ENCODE measurements at places on chromosomes 5 and 9. TPM values are rescaled to one million over a fixed set of nuclear protein-coding genes. Genes with fewer than 3 reads are reported as not detected.

Gene PCDHGA6
- 1.8 TPM for total RNA-seq

Gene FIBCD1
- 0.48 TPM for total RNA-seq

Gene GAS1
- total RNA-seq = 190 TPM

Gene LURAP1L
- total RNA-seq = 9.4 TPM

Gene PDCD1LG2
- total RNA-seq = 4.7 TPM

Gene GABRP
- not detected for total RNA-seq

Gene KLF9
- total RNA-seq = 30.6 TPM

Gene WHRN
- 1.7 TPM for total RNA-seq

DNA sequence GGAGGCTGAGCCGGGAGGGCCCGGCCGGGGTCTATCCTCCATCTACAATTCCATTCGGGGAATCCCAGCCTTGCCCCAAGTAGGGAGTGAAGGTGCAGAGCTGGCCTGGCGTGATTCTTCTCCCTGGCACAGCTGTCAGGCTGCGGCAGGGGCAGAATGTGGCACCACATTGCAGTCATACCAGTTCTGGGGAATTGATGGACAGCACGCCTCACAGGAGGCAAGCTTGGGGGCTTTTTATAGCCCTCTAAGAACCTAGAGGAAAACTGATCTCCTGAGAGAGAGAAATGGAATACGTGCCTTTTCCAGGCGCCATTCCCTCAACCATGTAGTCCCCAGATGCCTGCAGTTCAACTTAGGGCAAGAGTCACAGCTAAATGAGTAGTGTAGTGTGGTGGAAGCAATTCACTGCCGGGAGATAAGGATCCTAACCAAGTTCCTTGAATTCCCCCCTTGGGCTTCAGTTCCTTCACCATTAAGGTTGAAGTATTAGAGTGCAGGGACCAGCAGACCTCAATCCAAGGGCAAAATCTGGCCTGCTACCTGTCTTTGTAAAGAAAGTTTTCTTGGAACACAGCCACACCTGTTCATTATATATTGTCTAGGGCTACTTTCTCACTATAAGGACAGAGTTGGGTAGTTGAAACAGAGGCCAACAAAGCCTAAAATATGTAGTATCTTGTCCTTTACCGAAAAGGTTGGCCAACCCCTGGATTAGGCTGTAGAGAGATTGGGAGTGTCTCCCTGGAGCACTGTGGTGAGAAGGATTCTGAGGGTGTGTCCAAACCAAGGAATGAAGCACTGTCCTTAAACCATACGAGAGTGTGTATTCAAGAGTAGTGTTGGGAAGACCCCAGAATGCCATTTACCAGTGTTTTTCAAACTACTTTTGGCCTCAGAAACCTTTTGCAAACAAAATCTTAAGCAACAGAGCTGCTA, 10.6 kb downstream of the AFAP1L1 start:
- peak; percentile 95 for DNase-seq

DNA sequence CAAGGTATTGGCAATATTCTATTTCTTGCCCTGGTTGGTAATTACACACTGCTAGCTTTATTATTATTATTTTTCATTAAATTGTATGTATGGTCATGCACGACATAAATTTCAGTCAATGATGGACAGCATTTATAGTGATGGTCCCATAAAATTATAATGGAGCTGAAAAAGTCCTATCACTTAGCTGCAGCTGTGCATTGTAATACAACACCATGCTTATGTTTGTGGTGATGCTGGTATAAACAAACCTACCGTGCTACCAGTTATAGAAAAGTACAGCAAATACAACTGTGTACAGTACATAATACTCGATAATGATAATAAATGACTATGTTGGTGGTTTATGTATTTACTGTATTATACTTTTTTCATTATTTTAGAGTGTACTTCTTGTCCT, 65.5 kb downstream of the NR3C1 start:
- no peak for DNase-seq

DNA sequence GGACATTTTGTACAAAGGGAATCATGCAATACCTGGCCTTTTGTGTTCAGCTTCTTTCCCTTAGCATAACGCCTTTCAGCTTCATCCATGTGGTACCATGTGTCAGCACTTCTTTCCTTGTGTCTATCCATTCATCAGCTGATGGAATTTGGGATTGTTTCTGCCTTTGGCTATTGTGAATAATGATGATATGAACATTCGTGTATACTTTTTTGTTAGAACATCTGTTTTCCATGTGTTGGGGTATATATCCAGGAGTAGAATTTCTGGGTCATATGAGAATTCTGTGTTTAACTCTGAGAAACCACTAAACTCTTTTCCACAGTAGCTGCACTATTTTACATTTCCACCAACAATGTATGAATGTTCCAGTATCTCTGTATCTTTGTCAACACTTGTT, 14.8 kb upstream of the PRRC2B start:
- DNase-seq = no peak

DNA sequence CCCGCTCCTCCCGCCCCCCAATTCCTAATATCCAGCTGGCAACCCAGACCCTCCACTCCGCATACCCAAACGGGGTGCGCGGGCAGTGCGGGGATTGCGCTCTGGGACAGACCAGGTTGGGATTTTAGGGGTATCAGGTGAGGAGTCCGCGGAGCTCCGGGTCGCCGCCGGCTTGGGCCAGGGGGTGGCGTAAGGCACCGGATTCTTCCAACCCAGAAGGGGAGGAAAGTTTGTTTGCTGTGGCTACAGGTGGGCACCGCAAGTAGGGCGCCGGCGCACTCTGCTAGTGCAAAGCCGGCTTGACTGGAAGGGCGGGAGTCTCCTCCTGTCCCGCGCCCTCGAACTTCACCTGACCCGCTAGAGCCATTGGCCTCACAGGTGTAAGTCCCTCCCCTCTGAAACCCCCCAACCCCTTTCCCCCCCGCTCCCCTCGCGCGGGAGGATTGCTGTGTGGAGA, 709 bp downstream of the IQGAP2 start:
- DNase-seq = no peak

DNA sequence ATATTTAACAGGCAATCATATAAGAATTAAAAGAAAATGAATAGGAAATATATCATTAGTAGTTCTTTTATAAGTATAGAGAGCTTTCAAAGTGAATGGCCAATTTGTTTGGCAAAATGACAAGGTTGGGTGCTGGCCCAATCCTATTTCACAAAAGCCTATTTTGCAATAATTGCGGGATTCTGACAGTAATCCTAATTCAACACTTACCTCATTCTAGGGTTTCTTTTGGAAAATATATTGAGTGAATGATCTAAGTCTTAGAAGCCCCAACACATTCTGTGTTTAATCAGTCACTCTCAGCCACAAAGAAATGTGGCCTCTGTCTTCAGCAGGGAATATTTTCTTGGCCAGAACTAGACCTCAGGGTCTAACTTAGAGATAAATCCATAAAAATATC, 835.9 kb upstream of the ZNF608 start:
- DNase-seq = no peak

- no peak for DNase-seq
Measured at GRCh38 chr5:135222771-135223170, 176.3 kb downstream of the MACROH2A1 start.

DNA sequence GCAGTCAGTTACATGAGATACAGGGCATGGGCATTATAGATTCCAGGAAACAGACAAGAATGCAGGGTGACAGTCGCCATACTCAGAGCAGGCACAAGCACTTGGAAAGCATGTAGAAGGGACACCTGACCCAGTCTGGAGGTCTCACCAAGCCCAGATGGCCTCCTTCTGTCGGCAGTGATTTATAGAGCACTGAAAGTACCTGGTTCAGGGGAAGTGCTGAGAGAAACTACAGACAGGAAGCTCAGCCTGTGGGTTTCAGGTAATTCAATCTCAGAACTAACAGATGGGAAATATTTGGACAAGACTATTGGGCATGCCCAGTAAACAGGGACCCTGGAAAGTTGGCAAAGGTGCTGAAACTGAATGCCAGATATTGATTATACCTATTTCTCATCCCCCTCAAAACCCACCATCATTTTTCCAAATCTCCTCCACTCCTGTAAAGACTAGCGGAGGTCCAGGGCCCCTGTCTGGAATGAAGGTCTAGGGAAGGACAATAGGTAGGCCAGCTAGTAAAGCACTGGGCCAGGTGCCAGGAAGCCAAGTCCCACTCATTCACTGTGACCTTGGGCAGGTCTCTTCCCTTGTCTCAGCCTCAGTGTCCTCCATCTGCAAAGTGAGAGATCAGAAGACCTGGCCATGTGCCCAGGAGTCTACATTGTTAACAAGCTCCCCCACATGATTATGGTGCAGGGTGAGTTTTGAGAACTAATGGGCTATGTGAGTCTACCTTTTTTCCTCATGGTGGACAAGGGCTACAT, 26.9 kb downstream of the KLHL3 start:
- DNase-seq = no peak

- DNase-seq = peak; percentile 27
Measured at GRCh38 chr5:32017692-32018367, 156.3 kb downstream of the GOLPH3 start.

DNA sequence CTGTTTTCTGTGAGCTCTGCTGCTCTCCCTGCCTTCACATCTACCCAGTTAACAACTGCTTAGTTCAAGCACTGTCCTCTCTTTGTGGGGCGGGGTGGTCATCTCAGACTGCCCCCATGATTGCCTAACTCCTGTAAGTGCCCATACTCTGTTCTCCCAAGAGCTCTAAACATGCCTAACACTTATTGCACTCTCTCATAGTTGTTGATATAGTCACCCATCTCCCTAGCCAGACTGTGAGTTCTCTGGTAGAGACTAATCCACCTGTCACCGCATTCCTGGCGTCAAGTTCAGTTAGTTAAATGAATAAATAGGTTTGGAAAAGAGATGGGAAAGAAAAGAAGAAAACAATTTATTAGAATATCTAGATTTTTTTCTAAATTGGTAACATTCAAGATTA, 18.3 kb upstream of the MUSK start:
- DNase-seq = peak; percentile 87

DNA sequence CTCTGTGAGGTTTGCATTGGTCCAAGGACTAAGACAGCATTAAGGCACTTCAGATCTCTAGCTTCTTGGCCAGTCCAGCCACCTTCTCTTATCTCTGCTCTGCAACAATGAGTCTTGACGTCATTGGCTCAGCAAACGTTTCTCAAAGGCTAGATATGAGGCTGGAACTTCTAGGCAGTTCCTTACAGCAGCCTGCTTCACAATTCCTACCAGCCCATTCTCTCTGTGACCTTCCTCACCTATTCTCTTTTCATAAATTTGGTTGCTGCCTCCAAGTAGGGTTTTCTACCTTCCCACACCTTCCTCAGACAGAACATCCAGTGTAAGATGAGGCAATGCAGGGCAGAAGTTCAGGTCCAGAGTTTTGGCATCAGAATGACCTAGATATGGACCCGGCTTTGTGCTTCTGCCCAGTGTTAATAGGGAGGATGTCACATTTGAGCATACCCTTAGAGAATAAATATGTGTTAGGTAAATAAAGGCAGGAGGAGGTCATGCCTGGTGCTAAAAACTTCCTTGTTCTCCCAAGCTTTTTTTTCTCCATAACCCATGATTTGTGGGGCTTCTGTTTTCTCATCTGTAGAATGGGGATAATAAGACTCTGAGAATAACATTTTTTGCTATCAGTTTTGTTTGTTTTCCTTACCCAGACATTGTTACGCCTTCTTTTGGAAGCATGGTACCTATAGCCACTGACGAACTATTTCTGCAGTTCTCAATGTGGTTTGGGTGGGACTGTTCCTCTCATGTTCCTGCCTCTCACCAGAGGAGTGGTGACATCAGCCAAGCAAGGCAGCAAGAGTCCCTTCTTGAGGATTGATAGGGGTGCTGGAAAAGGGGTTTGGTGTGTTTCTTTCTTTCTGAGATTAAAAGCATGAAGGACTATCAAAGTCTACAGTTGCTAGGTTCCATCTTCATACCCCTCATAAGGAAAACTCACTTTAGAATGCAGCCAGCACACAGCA, 220.6 kb upstream of the TRIM32 start:
- no peak for DNase-seq

DNA sequence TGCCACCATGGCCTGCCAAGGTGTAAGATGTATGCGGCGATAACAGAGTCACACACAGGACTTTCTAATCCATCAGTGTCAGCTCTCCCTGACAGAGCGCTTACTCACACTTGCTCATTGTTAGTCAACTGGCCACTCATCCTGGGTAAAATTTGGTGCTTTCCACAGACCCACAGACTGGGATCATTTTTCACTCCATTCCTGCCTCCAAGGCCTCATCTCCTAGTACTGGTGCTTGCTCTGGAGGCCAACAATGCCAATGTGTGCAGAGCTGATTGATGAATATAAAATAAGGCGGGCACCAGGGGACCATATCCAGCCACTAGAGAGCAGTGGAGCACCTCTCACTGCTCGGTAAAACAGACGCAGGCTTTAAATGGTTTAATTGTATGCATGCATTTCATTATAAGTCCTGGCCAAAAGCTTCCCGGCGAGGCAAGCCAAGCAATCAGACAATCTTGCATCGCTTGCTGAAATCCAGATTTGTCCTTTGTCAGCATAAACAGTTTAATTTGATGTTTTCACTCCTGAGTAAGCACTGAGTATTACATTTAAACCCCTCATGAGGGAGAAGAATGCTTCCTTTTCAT, 22.3 kb downstream of the PSMB7 start:
- peak; percentile 85 for DNase-seq

DNA sequence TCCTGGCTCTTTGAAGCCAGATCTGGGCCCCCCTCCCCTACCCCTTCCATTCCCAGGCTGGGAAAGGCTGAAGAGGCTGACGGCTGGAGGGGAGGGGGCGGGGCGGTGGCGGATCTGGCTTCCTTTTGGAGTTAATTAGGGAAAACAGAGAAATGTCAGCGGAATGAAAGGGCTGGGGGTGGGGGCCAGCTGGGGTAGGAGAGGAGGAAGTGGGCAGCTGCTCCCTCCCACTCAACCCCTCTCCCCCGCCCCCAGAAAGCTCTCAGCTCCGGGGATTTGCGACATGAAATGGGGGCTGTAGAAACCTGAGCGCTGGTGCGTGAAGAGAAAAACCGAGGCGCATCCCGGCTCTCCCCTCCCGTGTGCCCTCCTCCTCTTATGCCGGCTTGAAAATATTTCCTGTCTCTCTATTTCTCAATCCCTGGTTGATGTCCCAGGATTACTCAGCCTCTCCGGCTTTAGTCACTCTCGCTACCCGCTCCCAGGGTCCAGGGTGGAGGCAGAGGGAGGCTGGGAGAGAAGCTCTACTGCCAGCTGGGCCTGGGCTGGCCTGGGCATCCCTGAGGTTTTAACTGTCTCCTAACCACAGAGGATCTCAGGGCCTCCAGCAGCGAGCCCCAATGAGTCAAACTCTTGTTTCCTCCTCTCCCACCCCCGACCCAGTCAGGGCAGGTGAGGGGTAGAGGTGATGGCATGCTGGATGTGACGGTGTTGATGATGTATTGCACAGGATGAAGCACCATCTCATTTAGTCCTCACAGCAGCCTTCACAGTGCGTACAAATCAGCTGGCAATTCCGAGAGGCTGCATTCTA, 20.1 kb downstream of the PCDHGC5 start:
- peak; percentile 96 for DNase-seq

GRCh38 chr5:50889790-50890189, 223.4 kb downstream of the PARP8 start:
- DNase-seq = no peak

GRCh38 chr5:174827558-174827957, 103.2 kb downstream of the MSX2 start:
- DNase-seq = peak; percentile 67

GRCh38 chr5:172399336-172399735, 55.0 kb downstream of the SH3PXD2B start:
- no peak for DNase-seq

Measured in myocyte (in vitro differentiated cells).